ENCODE measurements at places on chromosomes 3 and 15.

DNA sequence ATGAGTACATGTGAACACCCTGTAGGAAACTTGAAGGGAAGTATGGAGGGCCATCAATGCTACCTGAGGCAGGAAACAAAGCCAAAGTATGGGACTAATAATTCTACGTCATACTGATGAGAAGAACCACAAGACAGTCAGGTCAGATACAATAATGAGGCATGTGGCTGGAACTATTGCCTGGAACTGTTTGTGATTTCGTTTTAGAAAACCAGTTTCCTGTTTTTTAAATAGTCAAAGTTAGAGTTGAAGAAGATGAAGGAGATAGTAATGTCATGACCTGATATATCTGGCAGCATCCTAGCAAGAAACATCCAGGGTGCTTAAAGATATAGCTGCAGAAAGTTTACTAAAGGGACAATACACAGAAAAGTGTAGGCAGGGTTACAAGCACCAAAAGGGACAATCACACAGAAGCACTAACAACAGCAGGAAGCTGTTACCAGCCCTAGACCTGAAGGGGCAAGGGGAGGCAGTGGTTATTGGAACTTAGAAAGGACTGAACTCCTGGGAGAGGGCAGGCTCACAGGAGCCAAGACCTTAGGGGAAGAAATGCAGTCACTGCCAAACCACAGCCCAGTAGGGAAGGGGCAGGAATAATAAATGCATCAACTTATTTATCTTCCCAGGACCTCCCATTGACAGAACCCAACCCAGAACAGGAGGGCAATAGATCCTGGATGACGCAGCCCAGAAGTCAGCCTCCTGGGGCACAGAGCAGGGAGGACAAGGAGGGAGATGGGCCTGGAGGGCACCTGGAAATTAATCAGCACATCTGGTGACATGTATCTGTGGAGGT is 302.1 kb upstream of the STT3B start:
- no peak for DNase-seq

DNA sequence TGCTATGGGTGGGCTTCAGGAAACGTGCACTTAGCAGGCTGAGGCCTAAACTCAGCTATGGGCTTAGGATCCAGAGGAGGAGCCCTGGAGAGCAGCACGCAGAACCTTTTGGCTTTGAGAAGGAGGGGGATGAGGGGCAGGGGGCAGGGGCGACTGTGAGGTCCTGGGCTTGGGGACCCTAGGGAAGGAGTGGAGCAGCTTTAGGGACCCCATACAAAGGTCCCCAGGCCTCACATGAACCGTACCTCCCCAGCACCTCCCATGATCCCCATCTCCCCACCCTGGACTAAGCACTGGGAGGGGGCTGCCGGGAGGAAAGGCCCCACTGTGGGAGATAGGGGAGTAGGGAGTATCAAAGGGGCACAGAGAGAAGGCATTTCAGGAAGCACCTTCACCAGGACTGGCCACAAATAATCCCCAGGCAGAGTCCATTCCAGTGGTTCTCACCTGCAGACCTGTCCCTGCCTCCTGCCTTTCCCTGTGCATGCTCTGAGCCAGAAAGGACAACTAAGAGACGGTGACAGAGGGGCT is 62.0 kb upstream of the KLF13 start:
- DNase-seq: no peak

DNA sequence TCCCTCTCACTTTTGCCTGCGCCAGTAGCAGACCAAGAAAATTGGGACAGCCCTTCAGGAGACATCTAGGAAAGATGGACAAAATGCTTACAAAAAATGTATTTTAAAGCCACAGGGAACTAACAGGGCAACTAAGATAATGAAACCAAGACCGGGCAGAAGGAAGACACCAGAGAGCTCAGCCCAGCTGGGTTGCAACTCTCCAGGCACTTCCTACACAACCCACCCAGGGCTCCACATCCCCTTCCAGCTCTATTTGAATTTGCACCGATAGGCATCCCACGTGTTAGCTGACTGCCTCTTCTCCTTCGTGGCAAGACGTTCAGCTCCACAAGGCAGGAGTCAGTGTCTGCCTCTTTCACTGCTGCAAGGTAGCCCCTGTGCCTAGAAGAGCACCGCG is 6.6 kb upstream of the ATP10A start:
- DNase-seq: no peak

GRCh38 chr3:16935781-16936180 is 51.0 kb downstream of the PLCL2 start:
- no peak for DNase-seq

DNA sequence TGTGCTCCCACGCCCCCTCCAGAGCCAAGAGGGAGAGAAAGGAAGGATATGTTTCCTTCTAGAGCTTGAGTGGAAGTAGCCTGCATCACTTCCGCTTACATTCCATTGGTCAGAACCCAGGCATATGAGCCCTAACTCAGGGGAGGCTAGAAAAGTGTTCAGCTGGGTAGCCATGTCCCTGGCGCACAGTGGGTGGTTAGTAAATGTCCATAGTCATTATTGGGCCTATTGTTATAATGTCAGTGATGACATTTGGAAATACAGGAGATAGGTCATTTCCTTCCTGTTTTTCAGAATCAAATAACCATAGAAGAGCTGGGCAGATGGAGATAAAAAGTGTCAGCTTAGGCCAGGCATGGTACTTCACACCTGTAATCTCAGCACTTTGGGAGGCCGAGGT is 27.3 kb downstream of the CD276 start:
- no peak for DNase-seq

DNA sequence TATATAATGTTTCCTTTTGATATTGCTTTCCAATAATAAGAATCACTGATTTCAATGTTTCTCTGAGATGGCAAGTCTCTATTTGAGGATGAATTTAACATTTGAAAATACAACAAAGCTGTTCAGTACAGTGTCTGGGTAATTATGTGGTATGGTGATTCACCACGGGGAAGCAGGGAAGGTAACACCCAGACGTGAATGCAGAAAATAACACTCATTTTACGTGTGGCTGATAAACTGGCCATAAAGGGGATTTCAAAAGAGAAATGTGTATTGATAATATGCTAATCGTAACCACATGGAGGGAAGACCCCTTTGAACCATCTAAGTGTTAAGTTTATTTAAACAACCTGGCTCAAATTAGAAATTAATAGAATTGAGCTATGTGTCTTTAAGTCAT is 344.6 kb downstream of the GRM7 start:
- DNase-seq: no peak
